ENCODE measurements at places on chromosomes 16 and 17.

DNA sequence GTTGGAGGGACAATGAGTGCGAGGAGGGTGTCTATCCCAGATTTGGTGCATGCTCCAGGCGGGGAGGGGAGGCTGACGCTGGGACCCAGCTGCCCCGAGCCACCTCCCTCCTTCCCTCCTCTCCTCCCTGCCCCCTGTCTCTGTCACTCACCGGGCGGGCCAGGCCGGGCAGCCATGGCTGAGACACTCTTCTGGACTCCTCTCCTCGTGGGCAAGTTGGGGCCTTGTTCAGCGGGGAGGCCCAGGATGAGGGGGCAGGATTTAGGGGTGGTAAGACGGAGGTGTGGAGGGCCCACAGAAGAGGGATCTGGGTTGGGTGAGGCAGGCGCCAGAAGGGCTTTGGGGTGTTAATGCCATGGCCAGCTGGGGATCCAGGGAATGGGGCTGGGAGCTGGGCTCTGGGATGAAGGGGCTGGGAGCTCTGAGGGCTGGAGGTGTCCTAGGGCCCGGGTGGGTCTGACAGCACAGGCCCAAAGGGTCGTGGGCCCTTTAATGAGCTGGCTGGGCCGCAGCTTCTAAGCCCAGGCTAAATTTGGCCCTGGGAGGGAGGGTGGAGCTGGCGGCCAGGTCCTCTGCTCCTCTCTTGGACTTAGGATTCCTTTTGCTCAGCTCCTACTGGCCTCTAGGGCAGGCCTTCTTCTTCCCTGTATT is at the start of gene SGCA:
Gene SGCA (plus strand): TSS at position 139 of the 651 bp plus-strand sequence. CDS start 36 bp downstream, at position 175.
- peak; percentile 71 for DNase-seq

GRCh38 chr17:4846635-4847390 is 13.7 kb downstream of the MINK1 start:
- DNase-seq: no peak

DNA sequence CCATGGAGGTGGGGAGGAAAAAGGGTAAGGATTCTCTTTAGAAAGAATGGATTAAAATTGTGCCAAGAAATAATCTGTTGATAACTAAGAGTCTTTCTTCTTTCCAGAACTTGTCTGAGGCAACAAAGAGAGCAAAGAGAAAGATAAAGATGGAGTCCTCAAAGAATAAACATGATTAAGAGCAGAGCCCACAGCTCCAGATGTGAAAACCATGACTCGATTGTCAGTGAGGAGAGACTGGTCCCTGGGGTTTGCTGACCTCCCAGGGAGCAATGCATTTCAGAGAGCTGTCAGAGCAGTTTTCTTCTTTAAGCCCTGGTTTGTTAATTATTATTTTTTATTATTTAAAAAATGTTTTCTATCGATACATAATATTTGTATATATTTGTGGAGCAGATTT is 74.6 kb downstream of the TMEM100 start:
- no peak for DNase-seq

GRCh38 chr17:50630524-50631194 is 4.0 kb upstream of the ABCC3 start:
- DNase-seq: peak; percentile 53

GRCh38 chr17:1769822-1770477 is 8.1 kb downstream of the SERPINF1 start:
- peak; percentile 48 for DNase-seq

GRCh38 chr17:5557990-5558389 is 26.3 kb downstream of the NLRP1 start:
- no peak for DNase-seq

GRCh38 chr16:34054137-34054536 is 594.7 kb downstream of the TP53TG3F start:
- no peak for DNase-seq

DNA sequence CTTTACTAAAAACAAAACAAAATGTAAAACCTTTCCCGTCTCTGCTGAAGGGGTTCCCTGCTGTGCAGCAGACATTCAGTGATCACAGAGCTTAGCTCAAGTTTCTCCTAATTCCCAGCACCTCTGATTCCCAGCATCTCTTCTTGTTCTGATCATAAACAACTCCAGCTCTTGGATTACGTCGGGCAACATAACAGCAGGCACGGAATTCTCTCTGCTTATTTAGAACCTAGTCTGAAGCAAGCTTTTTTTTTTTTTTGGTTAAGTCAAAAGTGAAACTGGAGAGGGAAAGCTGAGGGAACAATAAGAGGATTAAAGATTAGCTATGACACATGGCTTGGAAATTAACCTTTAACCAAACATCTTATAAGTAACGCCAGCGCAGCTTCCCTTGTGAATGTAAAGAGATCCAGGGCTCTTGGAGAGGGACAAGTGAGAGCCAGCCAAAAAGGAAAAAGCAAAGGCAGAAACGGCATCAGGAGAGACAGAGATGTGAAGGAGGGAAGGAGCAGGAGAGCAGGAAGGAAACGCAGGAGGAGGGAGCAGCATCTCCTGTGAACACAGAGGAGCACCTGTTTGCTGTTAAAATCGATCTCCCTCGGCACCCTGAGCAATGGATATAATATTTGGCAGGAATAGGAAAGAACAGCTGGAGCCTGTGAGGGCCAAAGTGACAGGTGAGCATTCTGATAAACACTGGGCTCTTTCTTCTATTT is at the start of gene BCO1:
Gene BCO1 (plus strand): TSS at position 394 of the 716 bp plus-strand sequence. CDS start 220 bp downstream, at position 614.
- DNase-seq: no peak

DNA sequence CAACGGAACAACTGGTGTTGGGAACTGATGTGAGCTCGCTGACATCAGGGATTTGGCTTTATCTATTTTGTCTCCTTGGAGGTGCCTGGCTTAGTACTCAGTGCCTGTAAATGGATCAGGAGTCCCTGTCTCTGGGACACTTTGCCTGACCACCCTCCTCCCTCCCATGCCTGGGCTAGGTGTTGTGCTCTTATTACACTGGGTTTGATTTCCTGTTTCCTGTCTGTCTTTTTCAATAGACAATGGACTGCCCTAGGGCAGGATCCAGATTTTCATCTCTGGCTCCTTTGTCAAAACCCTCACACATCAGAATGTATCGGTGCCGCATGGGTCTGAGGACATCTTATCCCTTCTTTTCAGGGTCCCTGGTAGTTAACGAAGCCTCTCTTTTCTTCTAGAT is 223.6 kb upstream of the ASIC2 start:
- DNase-seq: no peak

- DNase-seq: no peak
Observed at GRCh38 chr17:67994817-67995569, 1.3 kb downstream of the C17orf58 start.

- DNase-seq: no peak
Observed at GRCh38 chr16:80656711-80657150, 115.9 kb downstream of the DYNLRB2 start.

DNA sequence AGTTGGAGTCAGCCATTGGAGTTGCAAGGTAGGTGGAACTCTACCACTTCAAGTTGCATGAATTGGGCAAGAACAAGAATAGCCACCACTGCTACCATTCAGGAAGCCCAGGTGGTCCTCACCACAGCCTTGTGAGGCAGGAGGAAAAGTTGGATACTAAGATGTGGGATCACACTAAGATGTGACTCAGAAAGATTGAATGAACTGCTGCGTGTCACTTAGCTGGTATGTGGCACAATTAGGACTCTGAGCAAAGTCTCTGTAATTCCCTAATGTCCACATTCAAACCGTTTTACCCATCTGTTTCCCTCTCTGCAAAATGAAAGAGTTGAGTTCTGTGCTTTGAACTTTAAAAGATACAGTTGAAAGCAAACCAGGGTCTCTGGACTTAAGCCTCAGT is 44.7 kb upstream of the HS3ST3A1 start:
- no peak for DNase-seq

DNA sequence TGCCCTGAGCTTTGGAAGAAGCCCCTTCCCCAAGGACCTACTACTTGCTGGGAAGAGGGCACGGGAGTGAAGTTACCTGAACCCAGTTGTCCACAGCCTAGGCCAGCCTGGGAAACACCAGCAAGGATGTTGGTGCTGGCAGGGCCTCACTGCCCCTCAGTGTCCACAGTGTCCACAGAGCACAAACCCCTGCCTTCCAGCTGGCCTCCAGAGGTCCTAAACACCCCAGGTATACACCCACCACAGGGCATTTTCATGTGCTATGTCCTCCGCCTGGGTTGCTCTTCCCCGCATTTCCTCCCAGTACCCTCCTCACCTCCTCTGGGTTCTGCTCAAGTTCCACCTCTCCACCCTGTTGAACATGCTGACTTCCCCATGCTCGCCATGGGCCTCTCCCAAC is 4.2 kb upstream of the PEMT start:
- no peak for DNase-seq

GRCh38 chr17:44955674-44956425 is 8.3 kb upstream of the KIF18B start:
- no peak for DNase-seq

GRCh38 chr17:5419959-5420653 is at the start of gene RPAIN:
Gene RPAIN, plus strand, starts transcription at chr17:5420182. Its CDS starts 29 bp downstream, at chr17:5420211.
- DNase-seq: peak; percentile 92

DNA sequence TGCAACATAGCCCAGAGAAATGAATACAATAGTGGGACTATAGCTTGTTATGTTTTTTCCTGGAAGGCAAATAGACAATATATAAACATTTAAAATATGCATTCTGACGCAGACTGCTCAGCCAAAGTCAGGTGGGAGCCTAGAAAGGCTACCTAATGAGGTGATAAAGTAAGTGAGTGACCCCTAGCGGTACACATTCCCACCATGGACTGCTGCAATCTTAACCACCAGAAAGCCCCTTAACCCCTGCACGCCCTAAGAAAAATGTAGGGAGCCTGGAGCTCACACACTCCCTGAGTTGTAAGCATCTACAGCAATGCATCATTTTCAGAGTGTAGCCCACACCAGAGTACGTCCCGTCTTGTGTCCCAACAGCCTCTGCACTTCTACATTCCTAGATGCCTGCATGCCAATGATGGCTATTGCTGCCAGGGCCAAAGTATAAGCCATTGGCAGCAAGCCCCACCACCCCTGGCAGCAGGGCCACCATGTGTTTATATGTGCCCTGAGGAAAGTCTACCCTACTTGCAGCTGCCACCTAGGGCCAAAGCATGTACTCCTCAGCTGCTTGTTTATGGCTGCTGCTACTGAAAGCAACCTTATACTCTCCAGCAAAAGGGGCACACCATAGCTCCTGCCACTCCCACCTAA is 127.6 kb downstream of the KIF2B start:
- no peak for DNase-seq

DNA sequence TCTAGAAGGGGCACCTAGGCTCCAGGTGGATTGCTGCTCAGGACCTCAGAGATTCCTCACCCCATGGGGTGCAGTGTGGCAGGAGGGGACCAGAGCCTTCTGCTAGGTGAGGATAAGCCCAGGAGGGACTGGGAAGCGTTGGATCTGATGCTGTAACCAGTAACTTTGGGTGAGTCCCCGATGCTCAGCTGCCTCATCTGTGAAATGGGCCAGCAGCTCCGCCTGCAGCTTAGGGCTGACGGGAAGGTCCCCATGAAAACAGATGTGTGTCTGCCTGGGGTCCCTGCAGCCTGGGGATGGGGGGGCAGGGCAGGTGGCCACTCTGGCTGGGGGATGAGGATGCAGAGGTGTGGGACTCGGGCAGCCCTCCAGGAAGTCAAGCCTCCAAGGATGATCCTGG is 2.7 kb upstream of the CASKIN1 start:
- DNase-seq: no peak
